Stimulated activated CD8-positive, alpha-beta memory T cell treated with anti-CD3 and anti-CD28 coated beads, Interleukin-4, amount 100 ng/mL, for 4 hours (primary cell): ENCODE measurements at places on chromosomes 1 and 21.

DNA sequence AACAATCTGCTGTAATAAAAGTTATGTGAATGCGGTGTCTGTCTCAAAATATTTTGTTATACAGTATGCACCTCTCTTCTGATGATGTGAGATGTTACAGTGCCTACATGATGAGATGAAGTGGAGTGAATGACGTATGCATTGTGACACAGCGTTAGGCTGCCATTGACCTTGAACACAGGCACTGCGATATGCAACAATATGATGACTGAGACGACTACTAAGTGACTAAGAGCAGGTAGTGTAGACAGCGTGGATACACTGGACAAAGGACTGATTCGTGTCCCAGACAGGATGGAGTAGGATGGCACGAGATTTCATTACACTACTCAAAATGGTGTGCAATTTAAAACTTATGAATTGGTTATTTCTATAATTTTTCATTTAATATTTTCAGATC lies 8.4 kb downstream of the SGIP1 start:
- no peak for DNase-seq

DNA sequence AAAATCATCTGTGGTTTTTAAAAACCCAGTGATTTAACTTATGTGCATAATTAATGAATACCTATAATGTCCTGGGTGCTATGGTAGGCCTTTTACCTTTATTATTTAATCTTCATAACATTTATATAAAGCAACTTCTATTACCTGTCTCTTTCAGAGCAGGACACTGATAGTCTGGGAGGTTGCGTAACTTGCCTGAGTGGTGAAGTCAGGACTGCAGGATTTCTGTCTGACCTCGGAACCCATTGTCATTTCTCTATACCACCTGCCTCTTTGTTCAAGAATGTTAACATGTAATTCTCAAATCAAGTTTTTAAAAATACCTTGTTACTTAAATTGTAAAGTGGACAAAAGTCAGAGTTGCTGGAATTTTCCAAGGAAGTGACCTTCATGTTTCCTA lies 41.0 kb upstream of the BACH1 start:
- DNase-seq, result no peak

- no peak for DNase-seq
Measured at GRCh38 chr1:54105736-54106269, 47.0 kb downstream of the CDCP2 start.

GRCh38 chr1:29414086-29414485 lies 177.8 kb downstream of the PTPRU start:
- DNase-seq, result no peak

DNA sequence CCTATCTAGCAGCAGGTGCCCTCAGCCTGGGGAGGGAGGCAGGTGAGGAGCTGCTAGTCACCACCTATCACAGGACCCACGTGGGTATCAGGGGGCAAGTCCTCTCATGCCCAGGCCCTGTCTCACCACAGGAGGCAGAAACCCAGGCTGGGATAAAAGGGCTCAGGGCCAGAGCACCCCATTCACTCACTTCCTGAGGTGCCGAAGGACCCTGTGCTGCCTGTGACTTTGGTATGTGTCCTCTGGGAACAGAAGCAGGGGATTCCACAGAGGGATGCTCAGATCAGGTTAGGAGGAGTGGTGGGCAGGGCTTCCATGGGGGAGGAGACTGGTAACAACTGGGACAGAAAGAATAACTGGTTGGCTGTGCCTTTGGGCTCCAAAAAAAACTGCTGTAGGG lies at the start of gene LCE1E:
Gene LCE1E (plus strand): TSS at position 181 of the 400 bp plus-strand sequence. CDS start 1,043 bp downstream, outside the sequence.
- no peak for DNase-seq

DNA sequence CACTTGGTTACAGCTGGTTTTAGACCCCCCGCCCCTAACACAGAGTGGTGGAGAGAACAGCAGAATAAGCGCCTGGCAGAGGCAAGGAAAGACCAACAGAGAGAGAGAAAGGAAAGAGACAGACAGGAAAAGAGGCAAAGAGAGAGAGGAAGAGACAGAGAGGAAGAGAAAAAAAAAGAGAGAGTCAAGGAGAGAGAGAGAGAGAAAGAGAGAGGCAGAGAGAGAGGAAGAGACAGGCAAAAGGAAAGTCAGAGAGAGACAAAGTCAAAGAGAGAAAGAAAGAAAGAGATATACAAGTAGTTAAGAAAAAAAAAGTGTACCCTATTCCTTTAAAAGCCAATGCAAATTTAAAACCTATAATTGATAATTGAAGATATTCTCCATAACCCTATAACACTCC lies 13.0 kb upstream of the NEK2 start:
- DNase-seq, result no peak

DNA sequence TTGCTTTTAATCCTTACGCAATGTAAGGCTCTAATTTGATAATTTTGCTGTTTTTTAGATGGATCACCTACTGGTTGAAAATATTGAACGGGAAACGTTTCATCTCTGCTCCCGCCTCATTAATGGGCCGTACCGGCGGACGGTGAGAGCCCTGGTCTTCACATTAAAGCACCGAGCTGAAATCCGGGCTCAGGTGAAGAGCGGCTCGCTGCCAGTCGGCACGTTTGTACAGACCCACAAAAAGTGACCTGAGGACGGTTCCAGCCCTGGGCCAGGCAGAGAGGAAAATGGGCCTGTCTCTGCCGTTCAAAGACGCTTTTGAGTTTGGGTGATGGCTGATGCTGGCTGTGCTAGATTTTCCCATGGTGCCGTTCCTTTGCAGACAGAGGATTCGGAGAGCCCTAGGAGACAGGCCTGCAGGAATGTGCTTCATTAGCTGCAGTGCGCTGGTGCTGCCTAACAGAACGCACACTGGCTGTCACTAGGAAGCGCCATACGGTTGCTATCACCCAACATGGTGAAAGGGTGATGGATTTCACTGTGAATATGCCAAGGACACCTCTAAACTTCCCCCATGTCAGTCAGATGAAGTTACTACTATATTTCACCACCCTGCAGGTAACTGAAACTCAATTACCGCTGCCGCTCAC lies 42.9 kb downstream of the TCEANC2 start:
- no peak for DNase-seq

- no peak for DNase-seq
Measured at GRCh38 chr1:100391675-100392074, 39.4 kb downstream of the CDC14A start.

DNA sequence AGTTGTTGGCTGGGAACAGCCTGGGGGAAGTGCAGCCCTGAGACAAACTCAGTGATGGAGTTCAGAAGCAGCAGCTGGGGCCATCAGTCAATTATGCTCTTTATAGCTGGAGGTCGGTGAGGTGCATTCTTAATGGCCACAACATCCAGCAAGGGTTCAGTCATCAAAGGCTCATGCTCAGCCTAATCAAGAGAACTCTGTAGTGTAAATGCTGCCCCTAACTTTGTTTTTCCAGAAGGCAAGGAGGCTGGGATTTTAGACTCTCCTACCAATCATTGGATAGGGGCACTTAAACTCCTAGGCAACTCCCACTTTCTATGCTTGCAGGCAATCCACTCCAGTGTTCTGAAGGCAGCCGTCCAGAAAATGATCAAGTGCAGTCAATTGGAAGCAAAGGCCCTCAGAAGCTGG lies 15.0 kb upstream of the RGS4 start:
- no peak for DNase-seq
